ENCODE measurements at places on chromosomes 6 and 20.
A peak's percentile ranks its signal among the peaks of the same experiment; 100 is the strongest.

GRCh38 chr20:51387125-51387875, 155.2 kb downstream of the NFATC2 start:
- DNase-seq: peak; percentile 38

GRCh38 chr20:58372806-58373205, 16.2 kb upstream of the VAPB start:
- no peak for DNase-seq

GRCh38 chr20:17619351-17620093, 49.6 kb downstream of the DSTN start:
- DNase-seq: no peak

GRCh38 chr6:53461696-53462095, 83.2 kb downstream of the GCLC start:
- DNase-seq: no peak

- DNase-seq: peak; percentile 43
Measured at GRCh38 chr6:29792123-29793035, 35.2 kb upstream of the HLA-G start.

GRCh38 chr6:104573350-104573749, 286.4 kb downstream of the HACE1 start:
- DNase-seq: no peak

DNA sequence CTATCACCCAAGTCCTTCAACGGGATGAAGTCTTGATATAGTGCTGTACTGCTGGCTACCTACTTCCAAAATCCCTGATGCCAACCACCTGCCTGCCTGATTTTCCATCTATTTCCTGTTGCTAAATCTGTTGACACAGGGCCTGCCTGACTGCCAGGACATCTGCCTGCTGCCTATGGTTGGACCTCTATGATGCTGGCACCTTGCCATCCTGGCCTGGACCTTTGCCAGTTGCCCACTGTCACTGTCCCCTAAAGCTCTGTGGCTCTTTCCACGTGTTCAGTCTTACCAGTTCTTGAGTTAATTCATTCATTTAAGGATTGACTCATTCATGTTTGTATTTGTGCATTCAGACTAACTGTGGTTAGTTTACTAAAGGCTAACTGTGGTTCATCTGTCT, 9.2 kb upstream of the RGS17 start:
- DNase-seq: no peak

DNA sequence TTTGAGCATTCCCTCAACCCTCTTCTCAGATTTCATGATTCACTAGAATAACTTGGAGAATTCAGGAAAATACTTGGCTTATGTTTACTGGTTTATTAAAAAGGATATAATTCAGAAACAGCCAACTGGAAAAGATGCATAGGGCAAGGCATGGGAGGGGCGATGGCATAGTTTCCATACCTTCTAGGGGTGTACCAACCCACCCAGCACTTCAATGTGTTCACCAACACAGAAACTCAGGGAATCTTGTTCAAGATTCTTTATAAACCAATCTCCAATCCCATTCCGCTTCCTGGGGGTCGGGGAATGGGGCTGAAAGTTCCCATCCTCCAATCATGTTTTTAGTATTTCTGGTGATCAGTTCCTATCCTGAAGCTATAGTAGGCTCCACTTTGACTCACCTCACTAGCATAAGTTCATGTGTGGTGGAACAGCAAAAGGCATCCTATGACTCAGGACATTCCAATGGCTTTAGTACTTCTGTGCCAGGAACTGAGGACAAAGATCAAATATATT, 164.4 kb downstream of the SIM1 start:
- DNase-seq: peak; percentile 95

DNA sequence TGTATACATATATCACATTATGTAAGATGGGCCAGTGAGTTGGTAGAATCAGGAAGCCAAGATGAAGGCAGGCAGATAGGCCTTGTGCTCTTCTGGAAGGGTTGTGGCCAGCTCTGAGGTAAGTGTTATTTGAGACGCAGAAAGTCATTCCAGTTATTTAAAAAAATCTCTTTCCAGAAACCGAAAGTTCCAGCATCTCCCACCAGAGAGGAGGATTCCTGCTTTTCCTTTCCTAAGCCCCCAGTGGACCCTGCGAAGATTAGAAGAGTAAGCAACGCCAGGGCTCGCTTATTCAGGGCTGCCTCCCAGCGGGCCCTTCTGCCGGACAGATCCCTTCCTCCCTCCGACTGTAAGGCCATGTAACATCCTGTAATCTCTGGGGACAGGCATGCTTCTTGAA, 20.4 kb downstream of the ARMC2 start:
- no peak for DNase-seq

- DNase-seq: peak; percentile 45
Measured at GRCh38 chr6:33779290-33779689, 9.6 kb downstream of the LEMD2 start.

DNA sequence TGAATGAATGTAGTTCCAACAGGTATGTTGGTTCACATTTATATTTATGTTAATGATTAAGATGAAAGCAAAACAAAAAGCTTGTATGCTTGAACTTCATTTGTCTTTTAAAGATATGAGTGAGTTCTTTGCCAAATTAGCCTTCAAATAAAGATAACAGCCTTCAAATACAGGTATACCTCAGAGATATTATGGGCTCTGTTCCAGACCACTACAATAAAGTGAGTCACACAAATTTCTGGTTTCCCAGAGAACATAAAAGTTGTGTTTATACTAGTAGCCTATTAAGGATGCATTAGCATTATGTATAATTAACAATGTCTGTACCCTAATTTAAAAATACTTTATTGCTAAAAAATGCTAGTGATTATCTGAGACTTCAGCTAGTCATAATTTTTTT, 245.3 kb upstream of the MAN1A1 start:
- DNase-seq: no peak

DNA sequence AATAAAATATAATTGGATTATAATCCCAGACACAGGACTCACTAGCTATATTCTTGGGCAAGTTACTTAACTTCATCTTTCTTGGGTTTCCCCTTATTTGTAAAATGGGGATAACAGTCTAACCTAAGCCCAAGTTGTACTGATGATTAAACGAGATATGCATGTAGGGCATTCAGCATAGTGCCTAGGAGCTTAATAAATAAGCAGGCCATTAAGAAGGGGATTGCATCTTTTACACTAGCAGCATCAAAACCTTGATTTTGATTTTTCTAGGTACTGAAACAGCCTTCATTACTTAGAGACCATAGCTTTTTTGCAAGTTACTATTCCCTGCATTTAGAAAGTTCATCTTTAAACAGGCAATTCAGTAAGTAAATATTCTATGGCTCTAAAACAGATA, 2.2 kb upstream of the QKI start:
- no peak for DNase-seq

- DNase-seq: no peak
Measured at GRCh38 chr6:47481806-47482205, 4.2 kb downstream of the CD2AP start.

- no peak for DNase-seq
Measured at GRCh38 chr6:73528897-73529296, 8.1 kb upstream of the EEF1A1 start.

DNA sequence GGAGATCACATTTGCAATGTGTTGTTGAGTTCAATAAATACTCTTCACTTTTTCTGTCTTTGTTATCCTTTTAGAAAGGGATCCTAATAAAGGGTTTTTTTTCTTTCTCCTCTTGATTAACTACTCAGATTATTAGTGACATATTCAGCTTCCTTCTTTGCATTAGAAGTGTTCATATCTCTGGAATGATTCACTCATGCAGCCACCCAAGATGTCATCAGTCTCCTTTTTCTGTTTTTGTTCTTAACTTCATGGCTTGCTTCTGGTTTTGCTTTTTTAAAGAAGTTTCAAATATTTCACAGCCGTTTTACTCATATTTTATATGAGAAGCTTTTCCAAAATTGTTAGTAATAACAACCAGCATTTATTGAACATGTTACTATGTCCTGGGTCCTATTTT, 187.6 kb downstream of the TMEM242 start:
- DNase-seq: no peak

DNA sequence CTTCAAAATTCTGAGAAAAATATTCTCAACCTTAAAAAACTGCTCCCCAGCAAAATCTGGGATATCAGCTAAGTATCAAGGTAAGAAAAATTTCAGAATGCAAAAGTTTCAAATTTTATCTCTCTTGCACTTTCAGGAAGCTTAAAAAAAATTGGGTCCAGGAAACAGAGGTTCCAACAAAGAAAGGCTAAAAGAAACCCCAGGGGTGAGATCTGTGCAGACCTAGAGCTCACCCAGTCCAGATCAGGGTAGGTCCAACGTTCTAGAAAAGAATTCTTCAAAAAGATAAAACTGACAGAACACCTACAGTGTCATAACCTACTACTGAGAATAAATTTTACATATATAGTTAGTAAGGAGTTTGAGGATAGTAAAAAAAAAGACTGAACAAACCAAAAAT, 23.5 kb downstream of the ILRUN start:
- DNase-seq: peak; percentile 15

GRCh38 chr6:159720708-159721107, 6.6 kb upstream of the WTAP start:
- peak; percentile 55 for DNase-seq

- no peak for DNase-seq
Measured at GRCh38 chr6:15512721-15513120, 150.1 kb downstream of the DTNBP1 start.

GRCh38 chr6:3228046-3228671, 706 bp upstream of the TUBB2B start:
- no peak for DNase-seq

GRCh38 chr6:133769463-133769862, 119.5 kb upstream of the TCF21 start:
- no peak for DNase-seq

DNA sequence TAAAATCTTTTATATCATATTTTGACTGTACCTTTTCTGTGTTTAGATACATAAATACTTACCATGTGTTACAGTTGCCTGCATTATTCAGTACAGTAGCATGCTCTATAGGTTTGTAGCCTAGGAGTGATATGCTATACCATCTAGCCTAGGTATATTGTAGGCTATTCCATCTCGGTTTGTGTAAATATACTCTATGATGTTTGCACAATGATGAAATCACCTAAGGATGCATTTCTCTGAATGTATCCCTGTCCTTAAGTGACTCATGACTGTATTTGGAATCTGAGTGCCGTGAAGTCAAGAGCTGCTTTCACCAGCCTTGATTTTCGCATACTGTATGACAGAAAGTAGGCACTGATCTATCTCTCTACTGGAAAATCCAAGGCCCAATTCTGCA, 129.9 kb downstream of the UTRN start:
- peak; percentile 52 for DNase-seq

DNA sequence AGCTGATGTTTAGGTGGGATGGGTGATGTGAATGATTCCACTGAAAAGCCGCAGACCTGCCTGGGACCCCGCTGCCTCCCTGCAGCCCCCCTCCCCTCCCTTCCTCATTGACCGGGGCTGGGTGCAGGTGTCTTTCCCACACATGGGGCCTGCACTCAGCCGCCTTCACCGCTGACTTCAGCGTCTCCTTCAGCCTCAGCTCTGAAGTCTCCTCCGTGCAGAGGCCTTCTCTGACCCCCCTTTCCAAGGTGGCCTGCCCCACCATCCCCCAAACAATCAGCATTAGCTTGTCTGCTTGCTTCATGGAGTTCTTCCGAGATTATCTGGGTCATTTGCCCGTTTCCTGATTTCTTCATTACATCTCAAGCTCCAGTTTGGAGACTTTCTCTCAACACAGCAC, 140.7 kb downstream of the SMOC2 start:
- DNase-seq: no peak

- no peak for DNase-seq
Measured at GRCh38 chr6:167219967-167220512, 62.3 kb upstream of the GPR31 start.

- no peak for DNase-seq
Measured at GRCh38 chr6:43950731-43951062, 176.6 kb downstream of the MRPL14 start.

DNA sequence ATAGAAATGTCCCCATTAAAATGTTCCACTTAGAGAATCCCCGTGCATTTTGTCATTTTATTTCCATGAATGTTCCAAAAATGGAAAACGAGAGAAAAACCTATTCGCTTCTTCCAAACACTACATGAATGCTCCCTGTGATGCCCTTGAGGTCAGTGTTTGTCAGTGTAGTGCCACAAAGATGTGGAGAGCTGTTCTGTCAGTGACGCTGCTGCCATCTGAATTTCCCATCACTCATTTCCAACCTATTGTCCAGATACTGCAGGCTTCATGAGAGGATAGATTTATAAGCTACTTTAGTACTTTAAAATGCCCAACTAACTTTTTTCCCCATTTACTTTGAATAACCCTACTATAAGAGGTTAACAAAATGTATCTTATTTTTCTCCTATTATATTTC, 335.8 kb downstream of the CDKAL1 start:
- DNase-seq: peak; percentile 3

DNA sequence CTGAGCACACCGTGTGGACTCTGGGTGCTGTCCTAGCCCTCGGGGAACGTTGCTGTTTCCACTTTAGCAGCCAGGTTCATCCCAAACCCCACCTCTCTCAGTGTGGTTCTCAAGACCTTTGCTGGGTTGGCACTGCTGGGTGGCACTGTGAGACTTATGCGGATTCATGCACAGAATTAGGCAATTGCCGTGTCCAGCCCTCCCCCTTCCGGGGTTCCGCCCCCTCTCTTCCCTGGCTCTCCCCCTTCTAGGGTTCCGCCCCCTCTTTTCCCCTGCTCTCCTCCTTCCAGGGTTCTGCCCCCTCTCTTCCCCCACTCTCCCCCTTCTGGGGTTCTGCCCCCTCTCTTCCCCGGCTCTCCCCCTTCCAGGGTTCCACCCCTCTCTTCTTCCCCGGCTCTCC, 39.8 kb upstream of the SLCO4A1 start:
- no peak for DNase-seq

GRCh38 chr6:139373928-139374356, 506 bp downstream of the CITED2 start:
- DNase-seq: no peak

GRCh38 chr20:57628047-57628961, 8.1 kb upstream of the ZBP1 start:
- DNase-seq: peak; percentile 80

DNA sequence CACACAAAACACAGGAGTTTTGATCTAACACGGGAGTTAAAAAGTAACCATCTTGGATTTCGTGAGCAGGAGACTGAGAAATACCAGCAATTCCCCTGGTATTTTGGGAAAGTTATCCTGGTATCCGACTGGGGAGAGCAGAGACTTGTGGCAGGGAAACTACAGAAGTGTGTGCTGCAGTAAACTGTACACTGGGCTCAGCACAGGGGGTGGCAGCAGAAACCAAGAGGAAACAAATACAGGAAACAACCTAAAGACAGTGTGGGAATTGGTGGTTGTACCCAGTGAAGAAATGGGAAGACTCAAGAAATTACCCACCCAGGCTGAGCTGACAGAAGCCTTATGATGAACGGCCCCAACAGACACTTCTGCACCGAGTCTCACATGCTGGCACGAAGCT, 109.8 kb downstream of the CHD6 start:
- peak; percentile 25 for DNase-seq

GRCh38 chr6:119158057-119158848, 79.8 kb upstream of the FAM184A start:
- DNase-seq: no peak

Measured in dermis blood vessel endothelial cell (primary cell).